ENCODE measurements at places on chromosomes 3 and 15.

DNA sequence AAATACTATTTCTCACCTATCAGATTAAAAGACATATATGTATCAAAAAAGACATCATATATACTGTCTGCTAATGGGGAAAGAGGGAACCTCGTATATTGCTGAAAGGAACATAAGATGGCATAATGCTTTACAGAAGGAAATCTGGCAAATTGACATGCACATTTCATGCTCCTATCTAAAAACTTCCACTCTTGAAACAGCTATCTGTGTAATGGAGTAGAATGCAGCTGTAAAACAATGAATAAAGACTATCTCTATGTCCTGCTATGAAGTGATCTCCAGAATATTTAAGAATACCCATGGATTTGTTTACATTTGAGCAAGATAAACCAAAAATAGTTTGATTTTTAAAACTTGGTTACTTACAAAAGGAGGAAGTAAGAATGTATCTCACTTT is 107.4 kb downstream of the TBL1XR1 start:
- no peak for DNase-seq

DNA sequence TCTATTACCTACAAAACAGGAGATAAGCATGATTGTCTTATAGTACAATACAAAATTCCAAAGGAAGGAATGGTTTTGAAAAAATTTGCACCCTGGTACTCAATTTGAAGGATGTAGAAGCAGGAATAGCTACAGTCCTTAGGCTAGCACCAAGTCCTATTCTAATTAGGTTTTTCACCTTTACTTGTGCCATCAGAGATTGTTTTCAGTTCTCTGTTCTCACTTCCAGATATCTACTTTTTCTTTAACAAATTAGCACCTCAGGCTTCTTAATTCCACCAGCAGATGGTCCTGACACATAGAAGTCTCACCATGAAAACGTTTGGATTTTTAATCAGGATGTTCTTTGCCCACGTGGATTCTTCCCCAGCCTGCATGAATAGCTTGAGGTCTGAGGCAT is 43.8 kb downstream of the IL5RA start:
- DNase-seq = no peak

- no peak for DNase-seq
Observed at GRCh38 chr3:63807961-63808565, 11.0 kb upstream of the C3orf49 start.

DNA sequence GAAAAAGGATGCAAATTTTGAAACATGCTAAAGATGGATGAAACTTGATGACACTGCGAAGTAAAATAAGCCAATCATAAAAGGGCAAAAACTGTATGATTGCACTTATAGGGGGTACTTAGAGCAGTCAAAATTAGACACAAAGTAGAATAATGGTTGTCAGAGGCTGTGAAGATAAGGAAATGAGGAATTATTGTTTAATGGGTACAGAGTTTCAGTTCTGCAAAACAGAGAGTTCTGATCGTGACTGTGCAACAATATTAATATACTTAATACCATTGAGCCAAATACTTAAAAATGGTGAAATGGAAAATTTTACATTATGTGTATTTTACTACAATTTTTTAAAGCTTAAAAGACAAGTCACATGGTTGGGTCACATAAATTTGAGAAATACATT is 35.1 kb downstream of the UBE3A start:
- DNase-seq = peak; percentile 72

- no peak for DNase-seq
Observed at GRCh38 chr3:196835086-196835485, 32.6 kb upstream of the SENP5 start.

GRCh38 chr3:128349963-128350599 is 116.6 kb downstream of the DNAJB8 start:
- no peak for DNase-seq

- no peak for DNase-seq
Observed at GRCh38 chr15:76209942-76210341, 101.3 kb downstream of the ETFA start.
